ENCODE measurements at places on chromosomes 5 and 9. TPM values are rescaled to one million over a fixed set of nuclear protein-coding genes. Genes with fewer than 3 reads are reported as not detected.

ZNF354C gene
- 0.53 TPM for total RNA-seq

FOXD4L6 gene
- not detected for total RNA-seq

CDO1 gene
- not detected for total RNA-seq

LCP2 gene
- total RNA-seq, result not detected

MSH3 gene
- 7.2 TPM for total RNA-seq

CARTPT gene
- not detected for total RNA-seq

LCN9 gene
- not detected for total RNA-seq

ARID3C gene
- not detected for total RNA-seq

APBA1 gene
- total RNA-seq, result 0.12 TPM

EQTN gene
- not detected for total RNA-seq

MARCHF11 gene
- total RNA-seq, result not detected

ISOC1 gene
- total RNA-seq, result 16.2 TPM

PCDHGA11 gene
- total RNA-seq, result not detected

FREM1 gene
- total RNA-seq, result not detected

KCNV2 gene
- not detected for total RNA-seq

MLANA gene
- not detected for total RNA-seq

GFRA3 gene
- total RNA-seq, result 0.11 TPM

C5orf52 gene
- not detected for total RNA-seq

PCDHA7 gene
- total RNA-seq, result 0.13 TPM

CACNA1B gene
- 0.07 TPM for total RNA-seq

PHF2 gene
- total RNA-seq, result 18.2 TPM

ARHGEF39 gene
- total RNA-seq, result 18.0 TPM

EIF4E1B gene
- not detected for total RNA-seq

DNAJC25 gene
- 11.3 TPM for total RNA-seq

SCGB3A2 gene
- not detected for total RNA-seq

EGR1 gene
- 9.5 TPM for total RNA-seq

DNM1 gene
- total RNA-seq, result 59.8 TPM

CDH18 gene
- total RNA-seq, result not detected

DIRAS2 gene
- not detected for total RNA-seq

PLAC8L1 gene
- not detected for total RNA-seq

RPS14 gene
- total RNA-seq, result 2,933 TPM

CD274 gene
- 1.7 TPM for total RNA-seq

SHC3 gene
- 0.39 TPM for total RNA-seq

ADAMTSL2 gene
- total RNA-seq, result not detected

BRD9 gene
- total RNA-seq, result 36.1 TPM

PRRX2 gene
- 12.5 TPM for total RNA-seq

PCDHGA9 gene
- total RNA-seq, result not detected

BARX1 gene
- 13.6 TPM for total RNA-seq

SLC35A4 gene
- total RNA-seq, result 58.2 TPM

ADAMTSL1 gene
- not detected for total RNA-seq

GNA14 gene
- 0.14 TPM for total RNA-seq
